Hindlimb muscle (tissue), 1 donor: ENCODE measurements at places on chromosomes 16 and 17.

DNA sequence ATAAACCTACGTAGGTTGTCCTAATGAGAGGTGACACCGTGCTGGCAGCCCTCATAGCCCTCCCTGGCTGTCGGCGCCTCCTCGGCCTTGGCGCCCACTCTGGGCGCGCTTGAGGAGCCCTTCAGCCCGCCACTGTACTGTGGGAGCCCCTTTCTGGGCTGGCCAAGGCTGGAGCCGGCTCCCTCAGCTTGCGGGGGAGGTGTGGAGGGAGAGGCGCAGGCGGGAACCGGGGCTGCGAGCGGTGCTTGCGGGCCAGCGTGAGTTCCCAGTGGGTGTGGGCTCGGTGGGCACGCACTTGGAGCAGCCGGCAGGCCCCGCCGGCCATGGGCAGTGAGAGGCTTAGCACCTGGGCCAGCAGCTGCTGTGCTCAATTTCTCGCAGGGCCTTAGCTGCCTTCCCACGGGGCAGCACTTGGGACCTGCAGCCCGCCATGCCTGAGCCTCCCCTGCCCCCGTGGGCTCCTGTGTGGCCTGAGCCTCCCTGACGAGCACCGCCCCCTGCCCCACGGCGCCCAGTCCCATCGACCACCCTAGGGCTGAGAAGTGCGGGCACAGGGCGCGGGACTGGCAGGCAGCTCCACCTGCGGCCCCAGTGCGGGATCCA, 40.1 kb upstream of the AMZ2 start:
- no peak for DNase-seq

- no peak for DNase-seq
Observed at GRCh38 chr16:53068423-53068833, 13.6 kb downstream of the CHD9 start.

DNA sequence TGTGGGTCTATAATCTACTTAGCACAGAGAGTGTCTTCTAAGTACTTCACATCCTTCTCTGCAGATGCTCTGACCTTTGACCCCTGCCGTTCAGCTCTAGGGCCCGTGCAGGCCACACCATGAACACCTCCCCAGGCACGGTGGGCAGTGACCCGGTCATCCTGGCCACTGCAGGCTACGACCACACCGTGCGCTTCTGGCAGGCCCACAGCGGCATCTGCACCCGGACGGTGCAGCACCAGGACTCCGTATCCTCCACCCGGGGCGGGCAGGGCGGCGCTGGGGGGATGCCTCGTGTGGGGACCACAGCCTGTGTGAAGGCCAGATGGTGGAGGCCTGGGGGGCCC, 686 bp downstream of the MLST8 start:
- no peak for DNase-seq

DNA sequence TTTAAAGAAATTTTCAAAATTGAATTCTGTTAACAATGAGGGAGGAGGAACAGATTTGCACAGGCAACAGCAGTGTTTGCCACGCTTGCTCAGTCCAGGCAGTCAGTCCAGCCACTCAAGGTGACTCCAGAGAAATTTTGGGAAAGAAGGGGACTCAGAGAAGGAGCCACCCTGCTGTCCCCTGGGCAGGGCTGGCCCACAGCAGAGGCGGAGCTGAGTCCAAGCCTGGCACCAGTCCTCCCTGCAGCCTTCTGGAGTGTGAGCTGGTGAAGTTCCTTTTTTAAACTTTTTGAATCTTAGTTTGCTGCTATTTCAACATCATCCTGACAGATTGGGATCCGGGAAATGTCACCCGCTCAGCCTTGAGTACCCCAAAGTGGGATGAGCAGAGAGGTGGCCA, 14.5 kb upstream of the SLC47A2 start:
- DNase-seq, result no peak

GRCh38 chr17:82449883-82450356, 632 bp downstream of the CYBC1 start:
- no peak for DNase-seq

- DNase-seq, result no peak
Observed at GRCh38 chr17:47733674-47734410, 806 bp downstream of the TBX21 start.

- DNase-seq, result no peak
Observed at GRCh38 chr16:1556254-1556653, 22.8 kb downstream of the TMEM204 start.

- DNase-seq, result no peak
Observed at GRCh38 chr16:20838240-20838639, 31.9 kb downstream of the REXO5 start.

DNA sequence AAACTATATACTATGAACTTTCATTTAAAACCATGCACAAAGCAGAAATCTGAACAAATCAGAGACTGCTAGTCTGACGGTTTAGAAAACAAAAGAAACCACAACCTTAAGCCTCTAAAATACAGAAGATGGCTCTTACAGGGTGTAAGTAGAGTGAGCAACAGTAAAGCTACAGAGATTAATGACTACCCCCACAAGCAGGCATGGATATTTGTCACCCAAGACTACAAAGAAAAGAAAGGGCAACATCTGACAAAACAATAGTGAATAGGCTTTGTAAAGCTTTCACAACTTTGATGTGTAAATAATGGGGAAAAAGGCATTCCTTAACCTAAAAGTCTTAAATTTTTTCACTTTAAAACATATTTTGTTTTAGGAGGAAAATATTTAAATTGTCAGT, 75.0 kb downstream of the SPAG9 start:
- DNase-seq, result no peak

GRCh38 chr17:41965694-41966462, 717 bp upstream of the CNP start:
- DNase-seq, result no peak

GRCh38 chr16:71350821-71351557, 7.5 kb upstream of the CALB2 start:
- no peak for DNase-seq

GRCh38 chr16:27383556-27384243, 18.3 kb upstream of the IL21R start:
- DNase-seq, result no peak

- DNase-seq, result no peak
Observed at GRCh38 chr17:37025238-37025637, 76.5 kb downstream of the AATF start.

- DNase-seq, result no peak
Observed at GRCh38 chr17:7709031-7709430, 4.0 kb downstream of the EFNB3 start.

DNA sequence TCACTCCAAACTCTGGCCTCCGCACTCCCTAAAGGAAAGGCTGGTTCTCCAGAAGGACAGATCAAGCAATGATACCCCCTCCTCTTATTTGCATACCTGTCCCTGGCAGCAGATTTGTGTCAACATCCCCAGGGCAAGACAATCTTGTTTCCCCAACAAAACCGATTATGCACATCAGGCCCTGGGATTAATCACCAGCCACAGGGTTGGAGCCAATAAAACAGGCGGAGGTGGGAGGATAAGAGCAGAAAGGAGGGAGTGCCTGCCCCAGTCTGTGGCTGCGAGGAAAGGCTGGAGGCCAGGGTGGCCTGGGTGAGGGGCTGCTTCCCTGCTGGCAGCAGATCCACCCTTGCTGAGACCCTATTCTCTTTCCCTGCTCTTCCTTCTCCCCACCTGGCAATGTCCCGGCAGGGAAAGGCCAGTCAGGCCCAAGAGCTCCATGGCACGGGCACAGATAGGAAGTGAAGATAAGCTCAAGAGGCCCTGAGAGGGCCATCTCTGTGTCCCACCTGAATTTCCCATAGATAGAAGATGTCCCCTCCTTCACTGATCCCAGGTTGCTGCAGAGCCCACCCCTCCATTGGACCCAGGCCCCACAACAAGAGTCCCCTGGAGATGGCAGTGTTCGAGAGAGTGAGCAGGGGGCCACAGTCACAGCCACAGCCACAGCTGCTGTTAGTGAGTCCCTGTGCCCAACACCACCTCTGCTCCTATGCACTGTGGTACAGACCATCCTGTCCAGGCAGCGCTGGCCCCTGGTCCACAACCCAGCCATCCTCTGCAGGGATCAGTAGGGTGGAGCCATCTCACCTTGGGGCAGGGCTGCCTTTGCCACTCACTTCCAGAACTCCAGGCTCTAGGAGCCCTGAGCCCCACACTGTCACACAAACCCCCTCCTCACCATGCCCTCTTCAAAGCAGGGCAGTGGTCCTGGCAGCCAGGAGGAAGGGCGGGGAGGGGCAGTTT, 137.5 kb downstream of the SDK2 start:
- no peak for DNase-seq

DNA sequence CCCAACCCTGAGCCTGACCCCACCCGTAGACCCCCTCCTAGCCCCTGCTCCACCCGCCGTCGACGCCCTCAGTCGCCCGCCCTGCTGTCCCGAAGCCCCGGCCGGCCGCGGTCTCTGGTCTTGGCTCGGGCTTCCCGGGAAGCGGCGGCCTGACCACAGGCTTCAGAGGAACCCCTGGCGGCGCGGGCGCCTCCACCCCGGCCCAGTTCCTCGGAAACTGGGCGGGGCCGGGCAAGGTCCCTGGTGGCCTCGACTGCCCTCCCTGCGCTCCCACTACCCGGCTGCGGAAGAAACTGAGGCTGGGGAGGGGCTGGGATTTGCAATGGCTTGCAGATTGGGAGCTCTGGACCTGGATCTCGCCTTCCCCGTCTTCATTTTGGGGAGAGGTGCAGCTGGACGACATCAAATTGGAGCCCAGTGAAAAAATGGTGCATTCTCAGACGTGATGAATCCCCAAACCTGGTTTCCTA, 692 bp upstream of the SOCS1 start:
- peak; percentile 60 for DNase-seq

GRCh38 chr16:15644267-15644961, 1.5 kb upstream of the MARF1 start:
- no peak for DNase-seq

DNA sequence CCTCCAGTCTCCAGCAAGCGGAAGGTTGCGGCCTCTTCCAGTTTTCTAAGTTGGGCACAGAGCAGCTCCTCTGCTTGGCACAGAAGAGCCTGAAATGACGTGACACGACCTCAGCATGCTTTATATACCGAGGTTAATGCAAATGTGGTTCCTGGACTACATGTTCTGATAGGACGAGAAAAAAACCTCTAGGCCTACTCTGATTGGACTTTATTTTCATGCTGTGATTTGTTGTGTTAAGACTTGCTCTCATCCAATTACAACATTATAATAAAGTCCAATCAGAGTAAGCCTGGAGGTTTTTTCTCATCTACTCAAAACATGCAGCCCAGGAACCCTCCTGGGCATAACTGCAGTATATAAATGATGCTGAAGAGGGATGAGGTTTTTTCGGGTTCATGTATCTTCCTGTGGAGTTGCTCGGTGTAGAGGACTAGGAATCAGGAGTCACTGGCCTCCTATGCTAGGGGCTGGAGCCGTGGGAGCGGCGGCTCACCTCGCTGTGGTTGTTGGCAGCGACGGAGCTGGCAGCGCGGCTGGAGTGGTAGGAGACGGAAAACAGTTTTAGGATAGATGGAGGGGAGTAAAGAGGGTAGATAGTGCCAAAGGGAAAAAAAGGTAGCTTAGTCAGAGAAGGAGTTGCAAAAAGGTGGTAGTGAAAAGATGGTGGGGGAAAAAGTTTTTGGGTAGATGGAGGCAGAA, 878.0 kb downstream of the KCNJ18 start:
- DNase-seq, result no peak

DNA sequence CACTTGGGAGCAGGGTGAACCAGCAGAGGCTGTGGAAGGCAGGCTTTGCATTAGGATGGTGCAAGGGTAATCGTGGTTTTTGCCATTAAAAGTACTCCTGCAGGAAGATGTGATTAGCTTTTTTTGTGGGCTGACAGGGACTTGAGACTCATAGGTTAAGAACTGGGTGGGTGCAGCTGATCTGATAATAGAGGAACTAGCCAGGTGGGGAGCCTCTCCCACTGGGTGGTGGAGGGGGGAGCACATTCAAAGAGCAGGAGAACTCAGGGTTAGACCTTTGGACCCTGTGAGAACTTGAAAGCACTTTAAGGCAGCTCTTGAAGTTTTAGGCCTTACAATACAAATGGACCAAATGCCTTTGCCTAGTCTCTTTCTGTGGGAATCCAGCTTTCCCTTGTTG, 32.4 kb downstream of the CCL4 start:
- no peak for DNase-seq

- DNase-seq, result no peak
Observed at GRCh38 chr16:50381679-50382440, 13.1 kb upstream of the BRD7 start.

GRCh38 chr16:85088570-85089199, 23.6 kb downstream of the CIBAR2 start:
- no peak for DNase-seq

GRCh38 chr16:55632259-55632658, 23.5 kb upstream of the SLC6A2 start:
- DNase-seq, result no peak

DNA sequence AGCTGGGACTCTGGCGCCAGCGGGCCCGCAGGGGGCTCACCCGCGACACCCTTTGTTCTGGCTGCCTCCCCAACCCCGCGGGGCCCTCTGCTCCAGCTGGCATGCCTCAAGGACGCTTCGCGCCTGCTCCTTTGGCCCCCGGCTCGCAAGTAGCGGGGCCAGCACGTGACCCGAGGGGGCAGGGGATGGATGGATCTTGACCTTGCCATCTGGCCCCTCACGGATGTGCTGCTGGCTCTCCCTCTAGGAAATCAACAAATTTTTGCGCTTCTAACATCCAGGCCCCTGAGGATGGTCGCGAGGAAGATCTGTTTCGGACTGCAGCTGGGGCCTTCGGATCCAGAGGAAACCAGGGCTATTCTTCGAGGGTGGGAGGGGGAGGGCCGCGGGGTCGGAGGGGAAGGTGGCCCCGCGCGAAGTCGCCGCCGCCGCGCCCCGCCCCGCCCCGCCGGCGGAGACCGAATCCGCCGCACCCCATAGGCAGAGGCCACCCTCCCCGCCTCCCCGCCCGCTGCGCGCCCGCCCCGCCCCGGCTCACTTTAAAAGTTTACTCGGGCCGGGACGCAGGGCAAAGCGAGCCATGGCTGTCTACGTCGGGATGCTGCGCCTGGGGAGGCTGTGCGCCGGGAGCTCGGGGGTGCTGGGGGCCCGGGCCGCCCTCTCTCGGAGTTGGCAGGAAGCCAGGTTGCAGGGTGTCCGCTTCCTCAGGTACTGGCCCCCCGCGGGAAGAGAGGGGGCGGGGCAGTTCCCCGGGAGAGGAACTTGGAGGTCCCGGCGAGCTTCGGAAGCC, at the start of gene ACSF2:
ACSF2 (plus strand) TSS at position 537 of the 790 bp plus-strand sequence; CDS start at position 581, 44 bp downstream.
- DNase-seq, result peak; percentile 55
